ENCODE measurements at places on chromosomes 11 and 22. TPM values are rescaled to one million over a fixed set of nuclear protein-coding genes. Genes with fewer than 3 reads are reported as not detected.

Gene CCDC86
- 14.9 TPM for total RNA-seq

Gene OR5B21
- 0.30 TPM for total RNA-seq

Gene TSGA10IP
- total RNA-seq, result not detected

Gene SPDYC
- total RNA-seq, result not detected

Gene CDC42EP2
- 0.48 TPM for total RNA-seq

Gene FDXACB1
- total RNA-seq, result 3.8 TPM

Gene NAALAD2
- not detected for total RNA-seq

Gene FAM180B
- total RNA-seq, result 0.15 TPM

Gene TRAF6
- 13.4 TPM for total RNA-seq

Gene LDLRAD3
- total RNA-seq, result not detected

Gene ZNRF3
- total RNA-seq, result 0.77 TPM

Gene FIBIN
- not detected for total RNA-seq

Gene ISX
- total RNA-seq, result not detected

Gene OR52I2
- not detected for total RNA-seq

Gene C1QTNF4
- total RNA-seq, result 0.33 TPM

Gene OR5T2
- not detected for total RNA-seq

Gene MYEOV
- total RNA-seq, result not detected

Gene EIF3D
- total RNA-seq, result 215 TPM

Gene TRIM6
- total RNA-seq, result 0.28 TPM

Gene FXYD6
- total RNA-seq, result not detected

Gene CBLIF
- not detected for total RNA-seq

Gene KRTAP5-7
- 0.23 TPM for total RNA-seq

Gene DNAJC24
- total RNA-seq, result 15.8 TPM

Gene BEST1
- 0.10 TPM for total RNA-seq

Gene GGT5
- total RNA-seq, result not detected

Gene TCN1
- total RNA-seq, result not detected

Gene DGAT2
- total RNA-seq, result 0.55 TPM

Gene TMEM123
- total RNA-seq, result 466 TPM

Gene MFRP
- total RNA-seq, result not detected

Gene SOX6
- total RNA-seq, result not detected
